Pancreas (tissue), 10 donors: ENCODE measurements at places on chromosomes 11 and 22. TPM values are rescaled to one million over a fixed set of nuclear protein-coding genes. Genes with fewer than 3 reads are reported as not detected.

DNA sequence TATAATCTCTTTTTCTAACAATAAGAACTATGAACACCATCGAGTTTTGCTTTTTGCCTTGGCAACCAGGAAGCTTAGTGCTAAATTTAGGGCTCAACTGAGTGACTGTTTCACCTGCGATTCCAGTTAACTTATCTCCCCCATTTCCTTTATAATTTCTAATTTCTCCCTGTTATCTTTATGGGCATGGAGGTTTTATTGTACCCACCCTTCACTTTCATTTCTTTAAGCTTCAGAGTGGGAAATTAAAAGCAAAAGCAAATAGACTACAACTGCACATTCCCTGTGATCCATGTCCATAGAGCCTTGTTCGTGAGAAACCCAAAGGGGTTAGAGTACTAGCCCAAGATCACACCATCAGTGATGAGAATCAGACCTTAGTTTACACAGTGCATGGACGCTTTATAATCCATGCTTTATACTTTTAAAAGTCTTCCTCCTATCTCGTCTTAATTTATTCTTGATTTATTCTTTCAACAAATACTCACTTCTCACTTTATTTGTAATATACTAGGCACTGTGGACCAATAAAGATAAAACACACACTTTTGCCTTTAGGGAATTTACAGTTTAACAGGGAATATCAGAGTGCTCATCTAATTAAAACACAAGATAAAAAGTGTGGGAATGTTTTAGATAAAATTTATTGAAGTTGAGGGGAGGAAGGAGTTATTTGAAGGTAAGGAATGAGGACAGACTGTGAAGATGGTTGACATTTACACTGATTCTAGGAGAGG is 40.6 kb downstream of the ADAMTS15 start:
- H3K27ac ChIP-seq, result no peak overlapping the region
- H3K36me3 ChIP-seq, result no peaks in the 10 kb centered on the region
- H3K4me3 ChIP-seq, result no peak overlapping the region

DNA sequence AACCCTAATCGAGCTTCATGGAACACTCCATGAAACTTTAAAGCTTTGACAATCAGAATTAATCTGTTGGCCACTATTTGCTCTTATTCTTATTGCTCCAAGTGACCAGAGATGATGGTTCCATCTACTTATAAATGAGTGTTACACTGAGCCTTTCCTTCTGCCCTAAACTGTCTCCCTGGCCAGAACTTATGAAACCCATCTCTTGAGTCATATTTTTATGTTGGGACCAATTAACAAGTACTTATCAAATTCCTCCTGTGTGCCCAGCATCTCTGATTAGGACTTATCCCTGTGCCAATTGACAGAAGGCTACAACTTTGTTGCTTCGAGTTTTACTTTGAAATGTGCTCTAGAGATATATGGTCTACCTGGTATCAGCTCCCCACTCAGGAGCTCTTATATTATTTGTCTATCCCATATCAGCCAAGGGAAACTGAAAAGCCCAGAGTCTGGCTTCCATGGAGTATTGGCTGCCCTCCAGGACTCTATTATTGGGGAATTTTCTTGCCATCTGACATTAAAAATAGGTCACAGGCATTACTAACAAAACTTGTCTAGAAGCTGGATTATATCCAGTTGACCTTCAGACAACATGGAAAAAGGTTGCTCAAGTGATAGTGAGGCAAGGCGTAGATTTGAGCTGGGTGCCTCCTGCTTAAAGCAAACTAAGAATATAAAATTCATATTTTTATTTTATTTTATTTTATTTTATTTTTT is 8.8 kb downstream of the KREMEN1 start:
- H3K27ac ChIP-seq, result no peak overlapping the region
- H3K4me3 ChIP-seq, result no peak overlapping the region
- no peaks in the 10 kb centered on the region for H3K27me3 ChIP-seq
- no peaks in the 10 kb centered on the region for H3K36me3 ChIP-seq
- DNase-seq, result no peak
- peaks cover 11% of the 10 kb centered on the region for H3K4me1 ChIP-seq

- no peaks in the 10 kb centered on the region for H3K27me3 ChIP-seq
- H3K36me3 ChIP-seq, result no peaks in the 10 kb centered on the region
- no peak overlapping the region for H3K4me3 ChIP-seq
- no peaks in the 10 kb centered on the region for H3K4me1 ChIP-seq
- no peak overlapping the region for H3K27ac ChIP-seq
Observed at GRCh38 chr11:19753451-19754106, 40.9 kb downstream of the NAV2 start.

DNA sequence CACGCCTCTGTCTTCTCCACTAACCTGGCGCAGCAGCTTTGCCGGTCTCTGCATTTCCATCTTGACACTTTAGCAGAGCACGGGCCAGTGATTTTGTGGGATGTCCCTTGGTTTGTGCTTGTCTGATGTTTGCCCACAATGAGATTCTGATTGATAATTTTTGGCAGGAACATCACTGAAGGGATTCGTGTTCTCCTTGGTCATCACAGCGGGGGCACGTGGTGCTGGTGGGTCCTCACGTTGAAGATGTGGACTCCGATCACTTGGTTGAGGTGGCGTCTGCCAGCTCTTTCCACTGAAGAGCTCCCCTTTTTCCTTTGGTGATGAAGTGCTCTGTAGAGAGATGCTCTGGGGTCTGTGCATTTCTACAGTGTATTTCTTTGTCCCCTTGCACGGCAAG is 37.2 kb downstream of the TBC1D22A start:
- no peaks in the 10 kb centered on the region for H3K36me3 ChIP-seq
- H3K4me1 ChIP-seq, result no peaks in the 10 kb centered on the region
- H3K27me3 ChIP-seq, result no peaks in the 10 kb centered on the region
- DNase-seq, result no peak

DNA sequence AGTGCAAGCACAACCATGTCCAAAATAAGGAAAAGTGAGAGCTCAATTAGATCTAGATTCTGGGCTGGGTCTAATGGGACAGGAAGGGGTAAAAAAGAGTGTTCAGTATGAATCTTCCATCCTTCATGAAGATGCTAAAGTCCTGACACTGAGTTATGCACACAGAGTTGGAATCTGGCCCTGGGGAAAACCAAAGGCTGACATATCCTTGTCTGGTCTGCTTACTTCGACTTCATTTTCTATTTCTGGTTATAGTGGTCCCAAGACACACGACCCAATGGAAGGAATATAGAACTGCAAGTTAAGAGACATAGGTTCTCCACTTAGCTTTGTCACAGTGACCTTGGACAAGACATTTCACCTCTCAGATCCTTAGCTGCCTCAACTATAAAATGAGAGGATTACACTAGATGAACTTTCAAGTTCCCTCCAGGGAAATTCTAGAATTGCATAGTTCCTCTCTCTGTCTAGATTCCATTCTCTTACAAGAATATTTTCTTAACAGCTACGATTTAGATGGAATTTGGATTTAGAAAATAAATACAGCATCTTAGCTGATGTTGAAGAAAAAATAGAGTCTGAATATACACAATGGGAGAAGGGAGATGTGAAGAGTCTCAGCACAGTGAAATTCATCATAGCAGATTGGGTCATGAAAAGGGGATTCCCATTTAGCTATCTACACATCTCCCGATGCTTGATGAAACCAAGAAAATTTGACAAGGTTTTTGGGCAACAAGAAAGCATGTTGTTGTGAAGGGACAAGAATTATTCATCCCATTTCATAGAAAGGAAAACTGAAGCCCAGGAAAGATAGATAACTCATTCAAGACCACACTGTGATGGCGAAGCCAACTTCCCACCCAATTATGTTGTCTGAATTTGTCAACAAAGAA is 3.3 kb downstream of the BLID start:
- H3K4me1 ChIP-seq, result no peaks in the 10 kb centered on the region
- H3K36me3 ChIP-seq, result no peaks in the 10 kb centered on the region
- H3K4me3 ChIP-seq, result no peak overlapping the region
- no peaks in the 10 kb centered on the region for H3K27me3 ChIP-seq
- no peak for DNase-seq
- H3K27ac ChIP-seq, result no peak overlapping the region

GRCh38 chr22:47038206-47038835 is 275.9 kb downstream of the TBC1D22A start:
- DNase-seq, result no peak
- no peak overlapping the region for H3K27ac ChIP-seq
- no peaks in the 10 kb centered on the region for H3K4me1 ChIP-seq
- no peaks in the 10 kb centered on the region for H3K36me3 ChIP-seq
- H3K4me3 ChIP-seq, result no peak overlapping the region

DNA sequence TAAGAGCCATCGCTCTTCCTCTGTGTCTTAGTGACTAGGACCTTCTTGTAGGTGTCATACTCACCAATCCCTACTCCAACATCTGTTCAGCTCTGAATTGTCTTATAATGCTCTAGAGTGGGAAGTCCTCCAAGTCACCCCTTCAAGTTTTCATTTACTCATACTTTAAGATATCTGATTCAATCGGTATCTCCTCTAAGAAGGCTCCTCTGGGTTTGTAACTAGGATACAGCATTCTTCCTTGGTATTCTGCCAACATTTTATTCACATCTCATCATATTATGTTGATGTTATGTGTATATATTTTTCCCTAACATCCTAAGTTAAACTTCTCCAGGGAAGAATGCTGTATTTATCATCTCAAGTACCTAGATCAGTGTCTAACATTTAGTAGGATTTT is 662.1 kb downstream of the NTM start:
- H3K4me3 ChIP-seq, result no peak overlapping the region
- no peaks in the 10 kb centered on the region for H3K36me3 ChIP-seq
- H3K27ac ChIP-seq, result no peak overlapping the region
- no peaks in the 10 kb centered on the region for H3K4me1 ChIP-seq
- no peak for DNase-seq

ZNF214 gene
- 4.3 TPM for total RNA-seq

OR52D1 gene
- total RNA-seq, result not detected

GRCh38 chr11:44829838-44830237 is 103.1 kb downstream of the TSPAN18 start:
- H3K4me1 ChIP-seq, result no peaks in the 10 kb centered on the region
- no peak overlapping the region for H3K4me3 ChIP-seq
- H3K36me3 ChIP-seq, result no peaks in the 10 kb centered on the region
- H3K27ac ChIP-seq, result no peak overlapping the region
- no peak for DNase-seq
- no peaks in the 10 kb centered on the region for H3K27me3 ChIP-seq
